ENCODE measurements at places on chromosomes 2 and 18. TPM values are rescaled to one million over a fixed set of nuclear protein-coding genes. Genes with fewer than 3 reads are reported as not detected.

GRCh38 chr2:48173141-48173540 lies 266.8 kb upstream of the FBXO11 start:
- no peak for DNase-seq

VIT gene
- not detected for total RNA-seq

- DNase-seq: no peak
Measured at GRCh38 chr18:51480407-51481261, 283.2 kb upstream of the MEX3C start.

LAMA1 gene
- total RNA-seq: not detected

DNA sequence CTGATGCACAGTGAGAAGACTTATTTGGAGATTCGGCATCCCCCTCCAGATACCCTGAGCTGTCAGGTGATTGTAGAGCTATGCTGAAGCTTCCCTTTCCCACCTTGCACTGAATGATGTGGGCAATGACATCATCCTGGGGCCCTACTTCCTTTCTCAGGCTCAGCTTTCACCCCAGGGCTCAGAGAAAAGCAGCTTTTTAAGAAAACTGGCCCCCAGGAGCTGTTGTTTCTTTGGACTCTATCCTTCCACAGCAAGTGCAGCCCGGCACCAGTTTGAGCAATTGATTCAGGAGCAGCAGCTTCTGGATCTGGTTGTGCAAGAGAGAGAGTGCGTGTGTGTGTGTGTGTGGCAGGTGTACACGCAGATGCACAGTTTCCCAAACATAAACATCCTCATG lies 251.3 kb downstream of the ANAPC1 start:
- DNase-seq: peak; percentile 68

- DNase-seq: no peak
Measured at GRCh38 chr2:71064754-71065621, 3.5 kb upstream of the NAGK start.

Data from activated naive CD4-positive, alpha-beta T cell treated with anti-CD3 and anti-CD28 coated beads for 36 hours (primary cell).